Activated T-helper 1 cell treated with anti-CD3 and anti-CD28 coated beads, Interleukin-12 subunit alpha, Interleukin-12 subunit beta, Interleukin-2, Interleukin-4 antibody, amounts not matched to agents 30 ng/mL and 10 ng/mL and 1 ng/mL, durations not matched to agents 14 hours and 24 hours and 36 hours (primary cell): ENCODE measurements at places on chromosomes 16 and 17. TPM values are rescaled to one million over a fixed set of nuclear protein-coding genes. Genes with fewer than 3 reads are reported as not detected.

The PIRT gene
- total RNA-seq = not detected in 2 replicates

The VTN gene
- total RNA-seq = 0.31 and 0.34 TPM in 2 replicates

DNA sequence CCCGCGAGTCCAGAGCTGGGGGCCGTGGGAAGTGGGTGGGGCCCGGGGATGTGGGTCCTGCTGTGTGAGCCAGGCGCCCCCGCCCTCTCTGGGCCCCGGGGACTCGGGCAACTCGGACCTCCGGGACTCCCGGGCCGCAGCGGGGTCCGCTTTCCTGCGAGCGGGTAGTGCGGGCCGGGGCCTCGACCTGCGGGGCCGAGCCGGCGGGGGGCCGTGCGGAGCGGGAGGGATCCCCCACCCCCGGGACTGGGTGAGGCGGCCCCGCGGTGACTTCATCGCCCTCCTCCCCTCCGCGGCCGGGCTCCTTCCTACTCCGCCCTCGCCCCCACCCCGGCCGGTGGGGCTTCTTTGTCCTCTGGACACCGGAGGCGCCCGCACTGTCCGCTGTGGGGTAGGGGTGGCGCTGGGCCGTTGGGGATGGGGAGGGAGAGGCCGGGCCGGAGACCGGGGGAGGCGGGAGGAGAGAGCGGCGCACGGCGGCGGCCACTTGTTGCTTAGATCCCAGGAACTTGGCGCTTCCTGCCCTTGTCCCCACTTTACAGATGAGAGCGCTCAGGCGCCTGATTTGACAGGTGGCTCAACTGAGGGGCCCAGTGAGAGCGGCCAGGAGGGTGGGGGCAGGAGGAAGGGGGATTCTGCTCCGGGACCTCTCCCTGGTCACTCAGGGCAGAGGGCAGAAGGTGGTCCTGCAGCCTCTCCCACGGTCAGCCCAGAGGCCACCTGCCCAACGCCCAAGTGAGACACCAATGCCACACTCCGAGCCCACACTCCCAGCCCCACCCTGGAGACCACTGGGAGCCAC, 874 bp downstream of the CMTM3 start:
- peak overlapping the region; percentile 94 for H3K27ac ChIP-seq
- DNase-seq = no peak
- peaks cover 33% of the 10 kb centered on the region for H3K4me1 ChIP-seq
- H3K36me3 ChIP-seq = peaks cover 24% of the 10 kb centered on the region

GRCh38 chr17:59492091-59492451, 73.3 kb upstream of the DHX40 start:
- H3K27me3 ChIP-seq = peaks cover 26% of the 10 kb centered on the region
- no peak overlapping the region for H3K27ac ChIP-seq
- H3K4me3 ChIP-seq = no peak overlapping the region

DNA sequence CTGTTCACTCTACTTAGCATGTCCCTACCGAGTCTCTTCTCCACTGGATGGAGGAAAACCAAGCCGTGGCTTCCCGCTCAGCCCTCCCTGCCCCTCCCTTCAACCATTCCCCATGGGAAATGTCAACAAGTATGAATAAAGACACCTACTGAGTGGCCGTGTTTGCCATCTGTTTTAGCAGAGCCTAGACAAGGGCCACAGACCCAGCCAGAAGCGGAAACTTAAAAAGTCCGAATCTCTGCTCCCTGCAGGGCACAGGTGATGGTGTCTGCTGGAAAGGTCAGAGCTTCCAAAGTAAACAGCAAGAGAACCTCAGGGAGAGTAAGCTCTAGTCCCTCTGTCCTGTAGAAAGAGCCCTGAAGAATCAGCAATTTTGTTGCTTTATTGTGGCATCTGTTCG, 2.8 kb upstream of the LPCAT2 start:
- peaks cover 22% of the 10 kb centered on the region for H3K27me3 ChIP-seq
- H3K36me3 ChIP-seq = no peaks in the 10 kb centered on the region
- no peak overlapping the region for H3K4me3 ChIP-seq
- H3K4me1 ChIP-seq = peaks cover 7% of the 10 kb centered on the region
- no peak overlapping the region for H3K27ac ChIP-seq
- no peak for DNase-seq

- H3K4me1 ChIP-seq = peaks cover 11% of the 10 kb centered on the region
- DNase-seq = no peak
- H3K27me3 ChIP-seq = peaks cover 29% of the 10 kb centered on the region
- H3K36me3 ChIP-seq = no peaks in the 10 kb centered on the region
- H3K27ac ChIP-seq = no peak overlapping the region
- no peak overlapping the region for H3K4me3 ChIP-seq
These were observed 3.1 kb upstream of the ADORA2B start for GRCh38 chr17:15941781-15942180.

DNA sequence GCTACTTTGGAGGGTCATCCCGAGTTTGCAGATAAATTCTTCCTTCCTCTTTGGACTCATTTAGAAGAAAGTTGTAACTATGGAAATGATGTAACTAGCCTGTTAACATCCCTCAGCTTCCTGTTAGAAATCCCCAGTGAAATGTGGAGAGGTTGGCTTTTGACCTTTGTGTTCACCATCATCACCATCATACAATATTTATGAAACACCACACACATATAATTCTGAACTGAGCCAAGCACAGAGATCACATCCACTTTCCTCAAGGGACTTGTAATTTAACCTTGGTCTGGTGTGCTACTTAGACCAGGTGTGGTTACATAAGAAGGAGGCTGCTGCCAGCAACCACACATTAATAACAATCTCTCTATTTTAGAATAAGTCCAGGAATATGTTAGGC, 2.5 kb downstream of the CAPNS2 start:
- H3K27ac ChIP-seq = no peak overlapping the region
- H3K4me3 ChIP-seq = no peak overlapping the region
- DNase-seq = no peak
- H3K4me1 ChIP-seq = no peaks in the 10 kb centered on the region
- H3K27me3 ChIP-seq = no peaks in the 10 kb centered on the region
- no peaks in the 10 kb centered on the region for H3K36me3 ChIP-seq

GRCh38 chr17:21689604-21690003, 2.7 kb upstream of the KCNJ18 start:
- no peaks in the 10 kb centered on the region for H3K36me3 ChIP-seq
- DNase-seq = no peak
- H3K4me3 ChIP-seq = no peak overlapping the region
- H3K4me1 ChIP-seq = no peaks in the 10 kb centered on the region
- H3K27me3 ChIP-seq = no peaks in the 10 kb centered on the region

- H3K4me1 ChIP-seq = peaks cover 60% of the 10 kb centered on the region
- peak overlapping the region; percentile 99 for H3K27ac ChIP-seq
- no peaks in the 10 kb centered on the region for H3K27me3 ChIP-seq
- peaks cover 15% of the 10 kb centered on the region for H3K36me3 ChIP-seq
- H3K4me3 ChIP-seq = peak overlapping the region; percentile 93
These were observed 550 bp upstream of the RNF213 start for GRCh38 chr17:80260069-80260535.

GRCh38 chr17:45149669-45150664, 1.7 kb downstream of the HEXIM1 start:
- peak overlapping the region; percentile 96 for H3K4me3 ChIP-seq
- DNase-seq = peak; percentile 28
- H3K27ac ChIP-seq = peak overlapping the region; percentile 98
- peaks cover 17% of the 10 kb centered on the region for H3K36me3 ChIP-seq
